ENCODE measurements at places on chromosomes 11 and 22.
A peak's percentile ranks its signal among the peaks of the same experiment; 100 is the strongest.

- DNase-seq, result no peak
Observed at GRCh38 chr11:63851364-63851763, 12.5 kb downstream of the MARK2 start.

DNA sequence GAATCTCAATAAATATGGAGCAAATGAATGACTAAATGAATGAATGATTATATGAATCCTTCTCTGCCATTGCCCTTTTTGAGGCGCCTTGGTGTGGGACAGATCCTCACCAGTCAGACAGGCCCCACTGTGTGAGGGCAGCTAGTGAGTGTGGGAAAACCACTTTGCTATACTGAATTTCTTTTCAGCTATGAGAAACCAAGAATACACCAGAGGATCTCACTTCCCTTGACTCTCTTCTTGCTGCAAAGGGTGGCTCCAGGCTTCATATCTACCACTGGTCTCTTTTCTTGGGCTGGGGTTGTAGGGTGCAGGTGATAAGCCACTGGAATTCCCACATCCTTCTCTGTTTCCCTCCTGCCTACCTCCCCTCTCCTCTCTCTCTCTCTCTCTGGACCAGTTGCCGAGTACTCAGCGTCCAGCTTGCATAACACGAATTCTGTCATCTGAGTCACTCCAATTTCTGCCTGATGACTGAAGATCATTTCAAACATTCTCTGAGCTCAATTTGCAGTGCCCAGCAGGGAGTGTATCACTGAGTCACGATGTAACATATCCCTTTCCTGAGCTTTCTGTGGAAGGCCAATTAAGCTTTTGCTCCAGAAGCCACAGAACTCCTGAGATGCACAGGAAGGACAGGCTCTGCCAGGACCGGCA lies 304.3 kb upstream of the NCAM1 start:
- no peak for DNase-seq

GRCh38 chr11:12052676-12053605 lies 44.5 kb upstream of the DKK3 start:
- no peak for DNase-seq

GRCh38 chr11:96112192-96113128 lies 188.6 kb upstream of the MTMR2 start:
- no peak for DNase-seq

GRCh38 chr11:61627850-61628661 lies 47.2 kb upstream of the SYT7 start:
- DNase-seq, result peak; percentile 2

GRCh38 chr11:17810746-17811145 lies 76.2 kb downstream of the KCNC1 start:
- no peak for DNase-seq

DNA sequence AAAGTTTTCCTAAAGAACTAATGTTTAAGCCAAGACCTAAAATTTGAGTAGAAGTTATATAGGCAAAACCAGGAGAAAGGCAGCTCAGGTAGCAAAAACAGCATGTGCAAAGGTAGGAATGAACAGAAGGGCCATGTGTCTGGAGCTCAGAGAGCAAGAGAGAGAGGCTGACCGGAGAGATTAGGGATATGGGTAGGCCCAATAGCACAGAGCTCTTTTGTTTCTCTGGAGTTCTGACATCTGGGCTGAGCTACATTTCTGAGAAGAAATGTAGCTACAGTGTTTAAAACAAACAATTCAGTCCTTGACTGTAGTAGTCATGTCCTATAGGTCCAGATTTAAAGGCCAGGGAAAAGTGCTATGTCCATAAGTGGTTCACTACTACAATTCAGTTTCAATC lies 4.5 kb downstream of the C11orf97 start:
- DNase-seq, result no peak

DNA sequence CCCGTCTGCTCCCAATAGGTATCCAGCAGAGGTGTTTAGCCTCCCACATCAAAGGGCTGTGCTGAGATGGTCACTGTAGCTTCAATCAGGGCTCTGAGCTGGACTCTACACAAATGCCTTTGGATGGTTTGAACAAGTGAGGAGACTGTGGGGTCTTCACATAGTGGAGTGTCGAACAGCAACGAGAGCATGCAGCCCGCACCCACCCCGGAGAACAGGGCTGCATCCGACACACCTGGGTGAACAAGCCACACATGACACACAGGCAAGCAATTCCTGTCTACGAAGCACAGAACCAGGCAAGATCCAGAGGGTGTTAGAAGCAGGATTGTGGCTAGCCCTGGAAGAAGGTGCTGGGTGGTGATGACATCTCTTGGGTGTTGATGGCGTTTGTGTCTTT lies 58.0 kb upstream of the FGF3 start:
- no peak for DNase-seq

GRCh38 chr22:35465109-35465701 lies 65.3 kb downstream of the MCM5 start:
- DNase-seq, result no peak

- DNase-seq, result no peak
Observed at GRCh38 chr11:279040-279965, 1.1 kb downstream of the NLRP6 start.

- no peak for DNase-seq
Observed at GRCh38 chr22:17807578-17808410, 33.5 kb upstream of the BID start.

- DNase-seq, result no peak
Observed at GRCh38 chr11:110921742-110922521, 209.7 kb upstream of the ARHGAP20 start.

GRCh38 chr11:2122907-2123627 lies 16.1 kb downstream of the IGF2 start:
- DNase-seq, result no peak

DNA sequence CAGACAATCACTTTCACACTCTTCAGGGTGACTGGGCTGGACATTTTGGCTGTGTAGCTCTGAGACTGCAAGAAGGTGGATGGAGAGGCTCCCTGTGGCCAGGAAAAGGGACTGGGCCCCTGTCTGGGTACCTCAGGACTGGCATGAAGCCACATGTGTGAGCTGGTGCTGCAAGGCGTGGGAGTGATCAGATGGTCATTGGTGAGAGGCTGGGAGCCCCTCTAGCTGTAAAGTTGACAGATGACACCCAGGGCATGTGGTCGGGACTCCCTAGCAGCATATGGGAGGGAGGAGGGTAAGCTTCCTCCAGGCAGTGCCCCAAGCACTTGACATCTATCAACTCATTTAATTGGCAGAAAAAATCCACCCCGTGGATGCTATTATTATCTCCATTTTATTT lies 18.9 kb upstream of the CABP2 start:
- DNase-seq, result no peak

GRCh38 chr11:46417711-46418110 lies 26.1 kb upstream of the CHRM4 start:
- no peak for DNase-seq

DNA sequence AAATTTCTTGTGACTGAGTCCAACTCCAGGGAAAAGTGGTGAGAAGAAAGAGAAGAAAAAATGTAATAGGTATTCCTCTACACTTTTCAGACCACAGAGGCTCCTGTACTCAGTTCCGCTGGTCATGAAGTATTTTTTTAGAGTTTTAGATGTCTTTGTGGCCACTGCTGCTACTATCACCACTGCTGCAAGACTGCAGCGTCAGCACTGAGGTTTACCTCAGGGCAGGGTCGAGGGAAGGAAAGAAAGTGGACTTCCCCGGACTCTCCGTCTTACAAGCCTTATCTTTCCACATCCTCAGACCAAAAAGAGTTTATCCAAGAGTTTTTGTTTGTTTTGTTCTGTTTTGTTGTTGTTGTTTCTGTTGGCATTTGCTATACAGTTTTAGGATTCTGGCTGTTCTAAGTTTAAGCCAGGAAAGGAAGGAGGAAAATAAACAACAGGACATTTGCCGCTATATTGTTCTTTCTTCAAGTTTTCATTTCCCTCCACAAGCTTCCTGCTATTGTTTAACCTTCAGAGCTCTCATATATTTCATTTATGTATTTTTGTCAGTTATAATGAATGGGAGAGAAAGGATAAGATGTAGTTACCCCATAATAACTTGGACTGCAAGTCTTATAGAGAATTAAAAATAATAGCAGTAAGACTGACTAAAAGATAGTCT lies 919.3 kb downstream of the NTM start:
- no peak for DNase-seq

DNA sequence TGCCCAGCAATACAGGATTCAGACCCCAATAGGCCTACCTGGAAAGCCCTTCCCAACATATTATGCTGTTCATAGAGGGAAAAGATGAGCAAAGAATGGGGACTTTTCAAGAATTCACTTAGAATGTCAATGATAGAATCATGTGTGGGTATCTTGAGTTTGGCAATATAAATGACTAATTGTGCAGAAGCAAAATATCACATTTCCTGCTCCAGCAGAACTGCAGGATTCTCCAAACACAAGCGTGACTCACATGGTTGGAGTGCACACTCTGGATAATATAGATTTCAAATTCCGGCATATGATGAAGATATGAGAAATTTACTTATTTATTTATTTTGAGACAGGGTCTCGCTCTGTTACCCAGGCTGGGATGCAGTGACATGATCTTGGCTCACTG lies 12.5 kb upstream of the APOL5 start:
- DNase-seq, result no peak

- DNase-seq, result no peak
Observed at GRCh38 chr11:9219115-9219514, 46.0 kb downstream of the DENND5A start.

DNA sequence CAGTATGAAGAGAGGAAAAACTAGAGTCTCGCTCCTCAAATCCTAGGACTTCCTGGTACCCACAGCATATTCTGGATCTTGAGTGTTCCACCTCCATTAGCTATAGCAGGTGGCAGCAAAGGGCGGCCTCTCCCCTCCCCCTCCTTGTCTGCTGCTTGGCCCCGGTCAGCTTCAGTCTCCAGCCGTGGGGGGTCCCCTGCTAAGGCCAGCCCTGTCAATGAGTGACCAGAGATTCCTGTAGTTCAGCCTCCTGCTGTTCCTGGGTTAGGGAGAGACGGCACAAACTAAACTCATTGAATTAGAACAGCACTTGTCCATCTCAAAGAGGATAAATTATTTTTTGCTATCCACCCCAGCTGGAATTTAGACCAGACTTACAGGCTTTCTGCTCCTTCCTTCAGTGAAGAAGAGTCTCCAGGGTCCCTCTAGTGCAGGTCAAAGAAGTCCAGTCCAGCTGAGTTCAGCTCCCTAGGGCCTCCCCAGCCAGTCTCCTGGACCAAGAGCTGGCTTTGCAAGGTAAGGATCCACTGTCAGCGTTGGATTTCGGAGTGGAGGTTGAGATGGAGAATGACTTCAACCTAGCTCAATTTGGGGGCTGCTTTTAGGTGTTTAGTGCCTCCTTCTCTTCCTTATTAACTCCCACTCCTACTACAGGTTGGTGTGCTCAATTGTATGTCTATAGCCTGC lies 1.1 kb upstream of the PHLDB1 start:
- DNase-seq, result no peak

GRCh38 chr22:46547179-46547882 lies 9.9 kb upstream of the CELSR1 start:
- no peak for DNase-seq

DNA sequence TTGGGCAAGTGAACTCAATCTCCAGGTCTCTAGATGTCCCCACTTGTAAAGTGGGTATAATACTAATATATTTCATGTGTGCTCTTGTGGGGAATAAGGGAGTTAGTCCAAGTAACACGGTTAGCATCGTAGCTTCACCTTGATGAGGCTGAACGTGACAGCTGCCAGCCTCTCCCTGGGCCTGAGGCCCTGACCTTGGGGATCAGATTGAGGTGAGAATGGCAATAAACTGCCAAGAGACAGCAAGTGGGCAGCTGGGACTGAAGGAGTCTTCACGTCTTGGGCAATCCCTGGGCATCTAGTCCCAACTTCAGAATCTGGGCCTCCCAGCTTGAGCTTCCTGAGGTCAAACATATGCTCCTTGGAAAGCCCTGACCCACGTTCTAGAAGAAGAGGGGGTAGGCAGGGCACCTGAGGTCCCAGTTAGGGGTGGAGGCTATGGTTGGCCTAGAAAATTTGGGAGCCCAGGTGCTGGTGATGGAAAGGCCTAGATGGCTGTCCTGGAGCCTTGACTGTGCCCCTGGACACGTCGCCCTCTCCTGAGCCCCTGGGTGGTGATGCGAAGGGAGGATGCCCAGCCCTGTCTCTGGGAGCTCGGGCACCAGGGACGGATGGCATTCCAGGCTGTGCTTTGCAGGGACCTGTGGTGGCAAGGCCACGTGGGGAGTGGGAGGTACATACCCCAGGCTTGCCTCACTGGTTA lies 23.4 kb downstream of the ADAMTS15 start:
- no peak for DNase-seq

- no peak for DNase-seq
Observed at GRCh38 chr11:112029460-112029859, 4.3 kb downstream of the DLAT start.

Measured in stimulated activated CD4-positive, alpha-beta T cell treated with anti-CD3 and anti-CD28 coated beads, Interleukin-1b, Interleukin-23, amount 100 ng/mL, for 1 hour (primary cell).